ENCODE measurements at places on chromosomes 16 and 17.

- DNase-seq, result no peak
These were observed 4.1 kb downstream of the MGAT5B start for GRCh38 chr17:76872221-76872873.

GRCh38 chr16:83728492-83728891, 79.3 kb upstream of the HSBP1 start:
- no peak for DNase-seq

GRCh38 chr16:14013571-14014283, 57.4 kb upstream of the MRTFB start:
- no peak for DNase-seq

- DNase-seq, result no peak
These were observed 51.5 kb upstream of the RCVRN start for GRCh38 chr17:9956474-9957131.

GRCh38 chr17:50219342-50219741, 17.9 kb upstream of the COL1A1 start:
- no peak for DNase-seq

DNA sequence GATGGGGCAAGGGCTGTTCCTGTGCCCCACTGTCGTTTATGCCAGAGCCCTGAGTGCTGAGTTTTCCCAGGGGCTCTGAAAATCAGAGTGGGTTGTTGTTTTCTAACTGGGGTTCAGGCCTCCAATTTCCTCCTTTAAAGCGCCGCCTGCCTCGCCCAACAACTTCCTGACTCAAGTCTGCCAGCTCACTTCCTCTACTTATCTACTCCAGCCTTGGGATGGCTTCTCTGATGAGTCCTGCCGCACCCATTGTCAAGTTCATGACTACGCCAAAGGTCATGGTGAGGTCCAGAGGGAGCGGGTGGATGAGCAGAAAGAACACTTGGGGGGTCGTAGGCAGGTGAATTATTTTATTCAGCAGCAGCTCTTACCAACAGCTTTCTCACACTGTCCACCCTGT, 104.7 kb downstream of the UTP18 start:
- DNase-seq, result no peak

DNA sequence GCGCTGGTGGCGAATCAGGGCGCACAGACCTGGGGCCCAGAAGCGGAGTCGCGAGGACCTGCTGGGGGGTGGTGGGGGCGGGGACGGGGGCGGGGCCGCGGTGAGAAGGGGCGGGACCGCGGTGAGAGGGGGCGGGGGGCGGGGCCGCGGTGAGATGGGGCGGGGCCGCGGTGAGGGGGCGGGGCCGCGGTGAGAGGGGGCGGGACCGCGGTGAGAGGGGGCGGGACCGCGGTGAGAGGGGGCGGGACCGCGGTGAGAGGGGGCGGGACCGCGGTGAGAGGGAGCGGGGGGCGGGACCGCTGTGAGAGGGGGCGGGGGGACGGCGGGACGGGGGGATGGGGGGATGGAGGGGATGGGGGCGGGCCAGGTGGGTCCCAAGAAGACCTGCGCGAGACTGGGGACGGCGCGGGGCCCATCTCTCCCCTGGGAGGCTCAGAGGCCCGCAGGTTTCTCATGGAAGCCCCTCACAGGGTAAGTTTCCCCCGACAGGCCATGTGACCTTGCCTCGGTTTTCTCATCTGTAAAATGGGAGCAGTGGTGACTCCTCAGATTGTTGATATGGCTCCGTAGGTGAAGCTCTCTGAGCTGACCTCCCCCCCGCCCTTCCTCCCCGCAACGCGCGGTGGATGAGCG, 28.6 kb upstream of the DBNDD1 start:
- no peak for DNase-seq

- no peak for DNase-seq
These were observed 46.8 kb downstream of the TIMM22 start for GRCh38 chr17:1043601-1044251.

DNA sequence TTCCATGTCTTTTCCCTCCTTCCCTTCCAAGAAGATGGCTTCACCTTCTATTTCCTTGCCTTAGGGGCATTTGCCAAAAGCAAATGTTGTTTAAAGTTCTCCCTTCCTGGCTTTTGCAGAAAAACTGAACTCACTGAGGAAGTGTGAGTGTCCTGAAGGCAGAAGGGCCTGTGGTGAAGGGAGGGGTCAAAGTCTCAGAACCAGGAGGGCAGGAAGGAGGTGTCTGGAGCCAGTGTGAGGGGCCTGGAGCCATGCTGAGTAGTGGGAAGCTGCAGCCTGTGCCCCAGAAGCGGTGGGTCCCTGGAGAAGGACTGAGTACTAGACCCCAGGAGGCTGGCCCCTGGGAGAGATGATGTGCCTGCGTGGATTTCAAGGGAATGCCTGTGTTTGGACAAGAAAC, 23.8 kb upstream of the SUPT4H1 start:
- DNase-seq, result no peak

- no peak for DNase-seq
These were observed 351.1 kb upstream of the TBX2 start for GRCh38 chr17:61048376-61049106.

DNA sequence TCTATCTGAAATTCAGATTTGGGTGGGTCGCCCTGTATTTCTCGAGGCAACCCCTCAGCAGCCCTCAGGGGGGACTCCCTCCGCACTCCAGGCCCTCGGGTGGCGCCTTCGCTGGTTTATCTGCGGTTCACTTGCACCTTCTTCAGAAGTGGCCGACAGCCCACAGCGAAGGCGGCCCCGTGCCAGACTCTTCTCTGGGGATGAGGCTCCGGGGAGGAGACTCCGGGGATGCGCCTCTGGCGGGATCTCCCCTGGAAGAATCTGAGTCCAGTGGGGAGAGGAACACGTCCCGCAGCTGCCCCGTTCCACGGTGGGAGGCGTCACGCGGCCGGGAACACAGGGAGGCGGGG, 63.9 kb upstream of the DNAJA2 start:
- DNase-seq, result no peak

- DNase-seq, result no peak
These were observed 5.4 kb upstream of the RHOT1 start for GRCh38 chr17:32136856-32137255.

GRCh38 chr16:23615805-23616204, 19.7 kb upstream of the NDUFAB1 start:
- no peak for DNase-seq

GRCh38 chr17:34519282-34519681, 60.1 kb upstream of the TMEM132E start:
- no peak for DNase-seq

GRCh38 chr16:65745201-65745708, 621.2 kb upstream of the CDH5 start:
- DNase-seq, result no peak

DNA sequence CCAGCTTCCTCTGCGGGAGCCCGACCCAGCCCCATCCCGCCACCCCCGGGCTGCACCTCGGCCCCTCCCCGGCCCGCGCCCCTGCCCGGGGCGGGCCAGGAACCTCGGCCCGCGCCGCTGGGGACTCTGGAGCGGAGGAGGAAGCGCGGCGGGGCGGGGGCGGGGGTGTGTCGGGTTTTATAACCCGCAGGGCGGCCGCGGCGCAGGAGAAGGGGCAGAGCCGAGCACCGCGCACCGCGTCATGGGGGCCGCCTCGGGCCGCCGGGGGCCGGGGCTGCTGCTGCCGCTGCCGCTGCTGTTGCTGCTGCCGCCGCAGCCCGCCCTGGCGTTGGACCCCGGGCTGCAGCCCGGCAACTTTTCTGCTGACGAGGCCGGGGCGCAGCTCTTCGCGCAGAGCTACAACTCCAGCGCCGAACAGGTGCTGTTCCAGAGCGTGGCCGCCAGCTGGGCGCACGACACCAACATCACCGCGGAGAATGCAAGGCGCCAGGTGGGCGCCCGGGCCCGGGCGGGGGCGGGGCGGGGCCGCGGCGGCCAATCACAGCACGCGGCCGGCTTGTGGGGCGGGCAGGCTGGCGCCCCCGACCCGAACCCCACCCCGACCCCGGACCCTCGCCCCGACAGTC, at the start of gene ACE:
Gene ACE, plus strand, starts transcription at position 208 of the 626 bp plus-strand sequence. Its CDS starts 34 bp downstream, at position 242.
- no peak for DNase-seq

- DNase-seq, result no peak
These were observed 17.4 kb downstream of the ITPRIPL2 start for GRCh38 chr16:19130852-19131824.

- no peak for DNase-seq
These were observed 126.6 kb downstream of the ANKRD11 start for GRCh38 chr16:89363621-89364393.

GRCh38 chr16:1154291-1154886, 1.5 kb downstream of the CACNA1H start:
- DNase-seq, result no peak

- DNase-seq, result no peak
These were observed 7.7 kb downstream of the CDH5 start for GRCh38 chr16:66374176-66374575.

- no peak for DNase-seq
These were observed 21.8 kb upstream of the FOXK2 start for GRCh38 chr17:82497483-82498405.

DNA sequence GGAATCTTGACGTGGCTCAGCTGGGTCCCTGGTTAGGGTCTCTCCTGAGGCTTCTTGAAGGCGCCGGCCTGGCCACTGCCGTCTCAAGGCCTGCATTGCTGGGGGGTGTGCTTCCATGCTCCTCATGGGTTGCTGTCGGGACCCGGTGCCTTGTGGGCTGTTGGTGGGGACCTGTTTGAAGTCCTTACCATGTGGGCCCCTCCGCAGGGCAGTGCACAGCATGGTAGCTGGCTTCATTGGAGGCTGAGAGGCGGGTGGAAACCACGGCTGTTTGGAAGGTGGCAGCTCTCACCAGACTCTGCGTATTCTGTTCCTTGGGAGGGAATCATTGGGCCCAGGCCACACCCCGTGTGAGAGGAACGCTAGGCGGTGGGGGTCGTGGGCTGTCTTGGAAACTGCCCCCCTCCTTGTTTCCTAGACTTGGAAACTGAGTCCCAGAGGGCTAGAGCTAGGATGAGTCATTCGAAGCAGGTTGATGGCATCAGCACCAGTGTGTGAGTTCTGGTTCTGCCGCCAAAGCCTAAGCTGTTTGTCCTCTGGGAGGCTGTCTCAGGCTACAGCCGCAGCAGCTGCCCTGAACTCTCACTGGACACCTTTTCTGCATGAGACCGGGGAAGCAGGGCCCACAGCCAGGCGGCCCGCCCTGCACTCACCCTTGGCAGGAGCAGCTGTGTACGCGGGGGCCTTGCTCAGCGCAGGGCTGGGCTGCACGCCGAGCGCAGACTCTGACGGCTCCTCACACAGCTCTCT, 35.2 kb downstream of the ZNF750 start:
- no peak for DNase-seq

GRCh38 chr17:43701318-43701743, 39.6 kb upstream of the MEOX1 start:
- no peak for DNase-seq

- DNase-seq, result no peak
These were observed 31.3 kb downstream of the ZCCHC14 start for GRCh38 chr16:87461466-87461991.

DNA sequence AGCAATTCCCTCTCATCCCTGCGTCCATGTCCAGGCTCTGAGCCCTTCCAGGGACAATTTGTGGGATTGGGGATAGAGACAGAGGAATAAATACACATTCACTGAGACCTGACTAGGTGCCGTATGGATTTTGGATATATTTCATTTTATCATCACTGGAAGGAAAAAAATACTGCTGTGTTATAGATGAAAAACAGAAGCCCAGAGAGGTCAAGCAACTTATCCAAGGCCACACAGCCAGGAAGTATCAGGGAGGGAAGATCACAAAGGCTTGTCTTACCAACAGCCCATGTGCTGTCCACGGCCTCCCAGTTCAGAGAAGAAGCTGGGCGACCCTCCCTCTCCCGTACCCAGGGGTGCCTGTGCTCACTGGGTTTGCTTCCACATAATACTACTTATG, 6.1 kb upstream of the HAP1 start:
- no peak for DNase-seq

DNA sequence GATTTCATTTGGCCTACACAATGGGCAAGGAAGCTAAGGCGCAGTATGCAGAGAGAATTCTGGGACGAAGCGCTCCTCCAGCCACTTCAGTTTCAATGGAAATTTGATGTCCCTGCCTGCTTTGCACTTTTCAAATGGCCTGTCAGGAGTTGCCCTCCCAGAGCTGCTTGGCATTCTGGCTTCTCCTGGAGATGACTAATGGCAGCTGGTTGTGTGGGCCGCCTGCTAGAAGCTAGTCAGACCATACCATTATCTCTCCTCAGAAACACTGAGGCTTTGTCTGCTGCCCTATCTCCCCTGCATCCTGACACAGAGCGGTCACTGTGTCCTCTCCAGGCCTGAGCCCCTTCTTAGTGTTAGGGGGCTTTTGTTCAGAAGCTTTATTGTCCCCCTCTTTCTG, 180.1 kb downstream of the SPECC1 start:
- no peak for DNase-seq

DNA sequence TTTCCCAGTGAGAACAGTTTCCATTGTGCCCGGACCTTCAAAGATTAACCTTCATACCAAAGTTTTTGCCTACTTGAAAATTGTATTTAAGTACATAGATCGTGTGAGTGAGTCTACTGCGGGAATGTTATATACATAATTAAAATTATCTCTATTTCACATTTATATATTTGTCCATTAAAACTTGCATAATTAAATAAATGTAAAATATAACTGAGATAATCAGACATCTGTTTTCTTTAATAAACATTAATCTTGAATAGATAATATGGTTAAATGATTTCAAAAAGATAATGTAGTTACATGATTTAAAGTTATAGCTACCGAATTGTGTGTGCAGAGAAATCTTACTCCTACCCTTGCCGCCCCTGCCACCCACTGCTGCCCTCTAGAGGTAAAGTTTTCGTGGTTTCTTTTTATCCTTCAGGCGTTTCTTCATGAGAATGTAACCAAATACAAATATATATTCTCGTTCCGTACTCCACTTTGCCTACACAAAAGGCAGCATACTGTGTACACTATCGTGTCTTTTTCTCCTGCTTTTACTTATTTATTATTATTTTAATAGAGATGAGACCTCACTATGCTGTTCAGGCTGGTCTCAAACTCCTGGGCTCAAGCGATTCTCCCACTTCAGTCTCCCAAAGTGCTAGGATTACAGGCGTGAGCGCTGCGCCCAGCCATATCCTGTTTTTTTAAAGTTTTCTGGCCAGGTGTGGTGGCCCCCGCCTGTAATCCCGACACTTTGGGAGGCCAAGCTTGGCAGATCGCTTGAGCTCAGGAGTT, 35.6 kb downstream of the RPA1 start:
- DNase-seq, result no peak

DNA sequence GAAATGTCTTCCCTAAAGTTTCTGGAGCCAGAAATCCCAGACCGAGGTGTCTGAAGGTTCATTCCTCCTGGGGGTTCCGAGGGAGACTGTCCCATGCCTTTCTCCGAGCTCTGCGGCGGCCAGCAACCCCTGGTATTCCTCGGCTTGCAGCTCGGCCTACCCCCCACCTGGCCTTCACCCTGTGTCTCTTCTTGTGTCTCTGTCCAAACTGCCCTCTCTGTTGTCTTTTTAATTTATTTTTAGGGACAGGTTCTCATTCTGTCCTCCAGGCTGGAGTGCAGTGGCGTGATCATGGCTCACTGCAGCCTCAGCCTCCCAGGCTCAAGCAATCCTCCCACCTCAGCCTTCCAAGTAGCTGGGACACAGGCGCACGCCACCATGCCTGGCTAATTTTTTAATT, 211.7 kb downstream of the SEC14L1 start:
- DNase-seq, result no peak

DNA sequence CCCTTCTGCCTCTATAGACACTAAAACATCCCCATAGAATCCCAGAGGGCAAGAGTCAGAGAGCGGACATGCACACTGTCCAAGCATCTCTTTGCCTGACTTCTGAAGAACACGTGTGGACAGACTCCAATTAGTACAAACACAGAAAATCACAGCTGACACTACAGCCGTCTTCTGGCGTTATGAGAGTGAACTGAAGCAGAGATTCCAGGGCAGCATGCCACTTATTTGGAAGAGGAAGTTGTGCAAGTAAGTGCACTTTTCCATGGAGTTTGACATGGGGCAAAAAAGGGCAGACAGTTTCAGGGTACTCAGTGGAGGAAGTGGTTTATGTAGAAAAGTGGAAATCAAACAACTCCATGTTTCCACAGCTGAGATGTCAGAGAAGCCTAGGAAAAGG, 16.8 kb upstream of the ZNF287 start:
- no peak for DNase-seq
